ENCODE measurements at places on chromosomes 1 and 21.

- DNase-seq, result no peak
Observed at GRCh38 chr1:198387587-198387986, 152.9 kb downstream of the ATP6V1G3 start.

- no peak for DNase-seq
Observed at GRCh38 chr21:24658026-24658425, 949.3 kb downstream of the MRPL39 start.

- DNase-seq, result no peak
Observed at GRCh38 chr1:244254467-244254866, 197.2 kb downstream of the ADSS2 start.

DNA sequence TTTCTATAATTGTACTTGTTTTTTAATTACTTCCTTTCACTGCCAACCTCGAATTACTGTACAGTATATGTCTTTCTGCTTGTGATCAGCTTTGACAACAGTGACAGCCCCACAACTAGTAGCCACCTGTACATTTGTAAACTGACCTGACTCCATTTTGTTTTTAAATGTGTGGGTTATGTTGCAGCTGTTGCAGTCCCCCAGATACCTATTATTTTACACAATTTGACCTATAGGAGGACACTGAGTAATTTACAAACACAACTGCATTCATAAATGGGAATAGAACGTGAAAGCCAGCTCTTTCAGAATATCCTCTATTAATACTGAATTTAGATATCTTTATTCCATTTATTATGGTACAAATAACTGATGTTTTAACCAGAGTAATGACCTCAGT, 2.5 kb upstream of the VAMP3 start:
- DNase-seq, result no peak

- DNase-seq, result no peak
Observed at GRCh38 chr1:14725238-14725637, 126.8 kb downstream of the KAZN start.

DNA sequence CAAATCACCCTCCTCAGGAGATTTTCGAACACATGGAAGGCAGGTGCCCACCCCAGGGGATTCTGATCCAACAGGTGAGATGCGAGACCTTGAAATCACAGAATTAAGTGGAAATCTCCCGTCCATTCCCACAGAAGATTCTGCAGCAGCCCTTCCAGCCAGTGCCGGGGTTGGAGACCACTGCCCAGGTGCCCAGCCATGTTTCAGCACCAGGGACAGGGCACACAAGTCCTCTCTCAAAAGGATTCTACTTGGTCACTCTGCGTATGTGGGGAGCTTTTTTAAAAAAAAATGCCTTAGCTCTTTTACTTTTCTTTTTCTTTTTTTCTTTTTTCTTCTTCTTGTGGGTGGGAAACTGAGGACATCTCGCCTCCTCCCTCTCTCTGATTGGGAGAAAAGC, 80.7 kb downstream of the VWA5B1 start:
- no peak for DNase-seq

DNA sequence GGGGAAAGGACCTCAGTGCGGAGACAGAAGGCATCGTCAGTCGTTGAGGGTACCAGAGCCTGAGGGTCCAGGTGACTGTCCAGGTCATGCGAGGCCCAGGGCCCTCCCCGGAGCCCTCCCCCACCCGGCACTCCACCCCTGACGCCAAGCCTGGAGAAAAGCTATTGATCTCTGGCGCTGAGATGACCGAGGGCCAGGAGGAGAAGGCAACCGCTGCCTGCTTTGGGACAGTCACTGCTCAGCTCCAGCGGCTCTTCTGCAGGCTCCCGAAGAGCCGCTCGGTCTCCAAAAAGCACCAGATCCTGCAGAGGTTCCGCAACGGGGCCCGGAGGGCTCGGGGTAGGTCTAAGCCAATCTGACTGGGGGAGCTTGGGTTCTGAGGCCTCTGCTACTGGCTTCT, 10.9 kb downstream of the RASSF5 start:
- no peak for DNase-seq

DNA sequence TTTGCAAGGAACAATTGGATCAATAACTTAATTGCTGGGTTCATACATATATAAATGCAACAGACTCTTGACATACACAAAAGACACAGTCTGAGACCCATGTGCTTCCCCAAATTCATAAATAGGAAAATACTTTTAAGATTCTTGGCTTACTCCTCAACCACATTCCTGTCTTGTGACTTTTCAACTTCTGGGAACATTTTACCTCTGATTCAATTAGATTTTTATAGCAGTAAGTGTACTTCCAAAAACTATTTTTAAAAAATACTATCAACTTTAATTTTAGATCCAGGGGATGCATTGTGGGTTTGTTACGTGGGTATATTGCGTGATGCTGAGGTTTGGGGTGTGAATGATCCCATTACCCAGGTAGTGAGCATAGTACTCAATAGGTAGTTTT, 406.7 kb downstream of the RPS6KC1 start:
- no peak for DNase-seq

GRCh38 chr1:113608399-113608798, 150.9 kb downstream of the PHTF1 start:
- no peak for DNase-seq

- DNase-seq, result no peak
Observed at GRCh38 chr1:224256640-224257039, 73.3 kb downstream of the NVL start.

GRCh38 chr1:172821609-172822274, 162.8 kb downstream of the FASLG start:
- no peak for DNase-seq

GRCh38 chr1:44276901-44277300, 63.6 kb downstream of the DMAP1 start:
- no peak for DNase-seq

DNA sequence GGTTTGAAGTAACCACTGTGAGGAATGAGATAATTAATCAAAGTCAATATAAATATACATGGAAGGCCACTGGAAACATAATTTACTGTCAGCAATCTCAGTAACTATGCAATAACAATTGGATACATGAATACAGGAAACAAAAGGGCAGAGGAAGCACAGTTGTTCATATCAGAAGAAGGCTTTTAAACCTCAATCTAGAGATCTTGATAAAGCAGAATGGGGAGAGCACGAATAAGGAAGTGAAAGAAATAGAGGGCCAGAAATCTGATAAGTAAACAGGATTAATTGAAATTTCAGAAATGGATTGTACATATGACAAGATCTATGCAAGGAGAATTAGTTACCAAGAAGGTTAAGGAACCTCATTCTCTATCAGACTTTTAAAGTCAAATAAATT, 93.0 kb downstream of the EVI5 start:
- no peak for DNase-seq

GRCh38 chr1:53246261-53247134, 8.2 kb upstream of the MAGOH start:
- no peak for DNase-seq

- no peak for DNase-seq
Observed at GRCh38 chr1:162206300-162206699, 136.8 kb downstream of the NOS1AP start.

DNA sequence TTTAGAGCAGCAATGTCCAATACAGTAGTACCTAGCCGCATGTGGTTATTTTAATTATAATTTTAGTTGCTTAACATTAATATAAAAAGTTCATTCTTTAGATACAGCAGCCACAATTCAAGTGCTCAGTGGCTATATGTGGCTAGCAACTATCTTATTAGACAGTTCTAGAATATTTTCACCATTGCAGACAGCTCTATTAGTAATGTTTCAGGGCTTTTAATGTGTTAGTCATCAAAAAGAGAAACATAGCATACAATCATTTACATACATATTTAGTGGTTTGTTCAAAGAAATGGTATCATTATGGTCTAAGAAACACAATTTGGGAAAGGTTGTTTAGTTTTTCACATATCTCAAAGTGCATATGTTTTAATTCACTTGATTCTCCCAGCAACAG, 66.6 kb upstream of the DYNLT5 start:
- DNase-seq, result no peak
